ENCODE measurements at places on chromosomes 1 and 21.

DNA sequence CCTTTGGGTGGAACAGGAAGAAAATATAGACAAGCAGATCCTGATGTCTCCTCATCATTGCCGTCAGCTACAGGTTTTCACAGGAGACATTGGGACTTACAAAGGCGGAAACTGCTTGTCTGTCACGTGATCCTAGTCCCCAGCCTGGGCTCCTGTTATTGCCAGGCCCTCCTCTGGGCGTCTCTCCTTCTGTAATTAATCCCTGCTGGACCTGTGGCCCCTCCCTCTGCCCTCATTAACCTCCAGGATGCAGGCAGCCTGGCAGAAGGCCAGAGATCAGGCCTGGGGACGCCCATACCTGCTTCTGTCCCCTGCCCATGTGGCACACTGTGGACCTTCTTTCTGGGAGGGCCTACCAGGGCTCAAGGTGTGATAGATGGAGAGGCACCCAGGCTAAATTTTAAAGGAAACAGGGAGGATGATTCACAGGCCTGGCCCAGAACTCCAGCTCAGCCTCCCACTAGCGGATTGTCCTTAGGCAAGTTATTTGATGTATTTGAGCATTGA is 2.4 kb downstream of the S100A5 start:
- peak; percentile 47 for DNase-seq

- DNase-seq, result no peak
These were observed 6.0 kb upstream of the H6PD start for GRCh38 chr1:9228609-9229008.

- DNase-seq, result no peak
These were observed 82.3 kb downstream of the FCRL5 start for GRCh38 chr1:157469752-157470675.

DNA sequence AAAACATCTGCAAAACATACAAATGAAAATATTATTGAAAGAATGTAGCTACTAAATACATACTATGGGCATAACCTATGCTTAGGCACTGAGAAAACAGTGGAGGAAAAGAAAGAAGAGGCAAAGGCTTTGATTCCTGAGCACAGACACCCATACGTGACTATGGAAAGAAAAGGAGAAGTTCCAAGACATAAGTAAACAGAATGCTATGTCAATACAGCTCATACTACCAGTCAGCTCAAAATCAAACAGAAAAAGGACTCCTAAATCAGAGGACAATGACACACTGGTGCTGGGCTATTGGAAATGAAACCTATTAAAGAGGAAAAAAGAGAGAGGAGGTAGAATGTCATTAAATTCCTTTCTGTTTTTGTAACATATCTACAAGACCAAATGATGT is 225.4 kb downstream of the SMYD3 start:
- no peak for DNase-seq
